Mammary epithelial cell (primary cell): ENCODE measurements at places on chromosomes 3 and 15. TPM values are rescaled to one million over a fixed set of nuclear protein-coding genes. Genes with fewer than 3 reads are reported as not detected.
A peak's percentile ranks its signal among the peaks of the same experiment; 100 is the strongest.

GRCh38 chr3:153277029-153277428, 115.0 kb downstream of the RAP2B start:
- DNase-seq: peak; percentile 79

DNA sequence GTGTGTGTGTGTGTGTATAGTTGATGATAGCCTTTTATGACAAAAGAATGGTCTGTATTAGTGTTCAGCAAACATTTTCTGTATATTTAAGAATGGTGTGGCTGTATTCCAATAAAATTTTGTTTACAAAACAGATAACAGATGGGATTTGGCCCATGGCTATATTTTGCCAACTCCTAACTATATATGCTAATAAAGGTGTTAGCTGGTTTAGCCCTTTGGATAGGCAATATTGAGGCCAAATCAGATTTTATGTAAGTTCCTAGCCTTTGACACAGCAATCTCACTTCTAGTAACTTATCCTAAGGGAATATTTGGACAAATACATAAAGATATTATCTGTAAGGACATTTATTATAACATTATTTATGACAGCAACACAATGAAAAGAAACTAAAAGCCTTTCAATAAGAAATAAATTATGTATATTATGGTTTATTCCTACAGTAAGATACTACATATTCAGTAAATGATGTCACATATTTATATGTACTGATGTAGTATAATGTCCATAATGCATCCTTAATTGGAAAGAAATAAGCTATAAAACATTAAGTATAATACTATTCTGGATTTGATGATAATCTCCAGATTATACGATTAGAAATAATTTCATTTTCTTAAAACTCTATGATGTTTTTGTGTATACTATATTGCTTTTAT, 264.0 kb downstream of the RBMS3 start:
- no peak for DNase-seq

DNA sequence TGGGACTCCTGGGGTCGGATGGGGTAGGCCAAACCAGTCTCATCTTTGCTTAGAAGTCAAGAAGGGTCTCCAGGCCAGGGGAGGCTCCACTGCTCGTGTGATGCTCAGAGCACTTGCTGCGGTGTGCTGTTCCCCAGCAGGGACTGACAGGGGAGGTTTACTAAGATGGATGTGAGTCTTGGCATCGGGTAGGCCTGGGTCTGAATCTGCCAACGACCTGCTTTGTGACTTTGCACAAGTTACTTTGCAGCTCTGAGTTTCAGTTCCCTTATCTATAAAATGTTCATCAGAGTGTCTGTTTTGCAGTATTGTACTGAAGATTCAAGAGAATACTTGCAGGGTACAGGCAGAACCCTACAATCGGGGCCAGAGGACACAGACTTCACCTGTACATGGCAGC, 17.3 kb upstream of the CDCP1 start:
- DNase-seq: no peak

GRCh38 chr3:134222835-134223234, 27.8 kb downstream of the RYK start:
- no peak for DNase-seq

DNA sequence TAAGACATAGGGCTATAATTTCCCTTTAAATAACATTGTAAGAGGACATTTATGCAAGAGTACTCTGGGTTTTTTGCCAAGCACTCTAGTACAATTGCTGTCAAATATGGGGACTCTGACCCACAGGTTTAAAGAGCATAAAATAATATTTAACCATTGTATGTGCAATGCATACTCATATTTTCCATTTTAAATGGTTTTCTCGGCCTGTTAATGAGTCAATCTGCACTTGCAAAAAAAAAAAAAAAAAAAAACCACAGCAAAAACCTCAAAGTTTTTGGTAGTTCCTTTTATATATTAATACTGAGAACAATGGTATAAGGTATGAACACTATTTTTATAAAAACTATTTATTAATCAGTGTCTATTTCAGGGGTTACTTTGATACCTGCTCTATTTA, 304.0 kb upstream of the CBLB start:
- DNase-seq: no peak

- no peak for DNase-seq
Measured at GRCh38 chr3:123778991-123779622, 105.0 kb downstream of the MYLK start.

GRCh38 chr3:195250473-195251251, 20.3 kb downstream of the XXYLT1 start:
- no peak for DNase-seq

The GP9 gene
- total RNA-seq: not detected in 2 replicates
